Caco-2 (cell line): ENCODE measurements at places on chromosomes 6 and 20. TPM values are rescaled to one million over a fixed set of nuclear protein-coding genes. Genes with fewer than 3 reads are reported as not detected.
A peak's percentile ranks its signal among the peaks of the same experiment; 100 is the strongest.

BPIFB1 gene
- not detected in 2 replicates for total RNA-seq

PPP1R14C gene
- 2.4 and 2.5 TPM in 2 replicates for total RNA-seq

RUNX2 gene
- not detected in 2 replicates for total RNA-seq

PLEKHG1 gene
- 32.8 and 35.0 TPM in 2 replicates for total RNA-seq

CAGE1 gene
- total RNA-seq, result 0.26 and 0.59 TPM in 2 replicates

E2F3 gene
- total RNA-seq, result 15.4 and 16.3 TPM in 2 replicates

LCA5 gene
- 10.9 and 12.2 TPM in 2 replicates for total RNA-seq

TULP1 gene
- total RNA-seq, result not detected in 2 replicates

DNA sequence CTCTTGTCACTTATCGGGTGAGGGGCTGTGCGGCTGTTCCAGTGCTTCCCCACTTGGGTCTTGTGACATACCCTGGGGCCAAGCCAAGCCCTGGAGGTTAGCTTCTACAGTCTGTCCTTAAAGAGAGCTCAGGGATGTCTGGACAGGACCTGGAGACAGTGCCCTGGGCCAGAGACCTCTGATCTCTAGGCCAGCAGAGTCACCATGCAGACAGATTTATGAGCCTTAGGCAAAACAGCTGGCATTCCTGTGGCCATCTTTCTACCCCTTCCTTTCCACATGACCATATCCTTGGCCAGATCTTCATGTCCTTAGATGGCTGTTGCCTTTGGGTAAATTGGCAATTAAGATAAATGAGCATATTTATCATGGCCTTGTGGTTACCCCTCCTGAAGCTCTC, 678.6 kb downstream of the MAFB start:
- no peak for DNase-seq

GRCh38 chr6:18527836-18528743, 140.9 kb downstream of the RNF144B start:
- no peak for DNase-seq

- DNase-seq, result no peak
Observed at GRCh38 chr6:139556532-139556931, 182.1 kb upstream of the CITED2 start.

DNA sequence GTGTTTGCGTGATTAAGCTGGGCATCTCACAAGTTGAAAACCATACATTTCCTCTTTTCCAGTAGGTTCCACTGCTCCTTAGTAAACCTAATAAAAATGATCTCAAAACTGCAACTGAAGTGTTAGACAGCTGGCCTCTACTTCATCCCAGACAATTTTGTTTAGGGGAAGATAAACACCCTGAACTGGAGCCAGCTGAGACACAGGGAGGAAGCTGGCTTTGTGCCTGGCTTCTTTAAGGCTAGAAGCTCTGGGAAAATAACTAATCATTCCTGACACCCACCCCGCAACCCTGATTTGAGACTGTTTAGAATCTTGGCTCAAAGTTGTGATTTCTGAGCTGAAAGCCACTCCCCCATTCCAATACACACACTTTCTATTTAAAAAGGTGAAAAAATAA, 11.6 kb downstream of the PTPRT start:
- DNase-seq, result no peak

DNA sequence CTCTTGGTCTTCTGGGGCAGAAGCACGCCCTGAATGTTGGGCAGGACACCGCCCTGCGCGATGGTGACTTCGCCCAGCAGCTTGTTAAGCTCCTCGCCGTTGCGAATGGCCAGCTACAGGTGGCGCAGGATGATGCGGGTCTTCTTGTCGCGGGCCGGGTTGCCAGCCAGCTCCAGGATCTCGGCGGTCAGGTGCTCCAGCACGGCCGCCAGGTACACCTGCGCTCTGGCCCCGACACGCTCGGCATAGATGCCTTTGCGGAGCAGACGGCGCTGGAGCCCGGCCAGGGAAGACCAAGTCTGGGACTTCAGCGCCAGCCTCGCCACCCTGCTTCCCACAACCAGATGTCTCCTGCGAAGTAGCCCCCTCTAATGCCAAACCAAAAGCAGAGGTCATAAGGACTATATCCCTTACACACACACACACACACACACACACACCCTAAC, 8.0 kb upstream of the SLC17A3 start:
- no peak for DNase-seq

GRCh38 chr6:79173378-79173777, 61.1 kb downstream of the HMGN3 start:
- DNase-seq, result no peak

DNA sequence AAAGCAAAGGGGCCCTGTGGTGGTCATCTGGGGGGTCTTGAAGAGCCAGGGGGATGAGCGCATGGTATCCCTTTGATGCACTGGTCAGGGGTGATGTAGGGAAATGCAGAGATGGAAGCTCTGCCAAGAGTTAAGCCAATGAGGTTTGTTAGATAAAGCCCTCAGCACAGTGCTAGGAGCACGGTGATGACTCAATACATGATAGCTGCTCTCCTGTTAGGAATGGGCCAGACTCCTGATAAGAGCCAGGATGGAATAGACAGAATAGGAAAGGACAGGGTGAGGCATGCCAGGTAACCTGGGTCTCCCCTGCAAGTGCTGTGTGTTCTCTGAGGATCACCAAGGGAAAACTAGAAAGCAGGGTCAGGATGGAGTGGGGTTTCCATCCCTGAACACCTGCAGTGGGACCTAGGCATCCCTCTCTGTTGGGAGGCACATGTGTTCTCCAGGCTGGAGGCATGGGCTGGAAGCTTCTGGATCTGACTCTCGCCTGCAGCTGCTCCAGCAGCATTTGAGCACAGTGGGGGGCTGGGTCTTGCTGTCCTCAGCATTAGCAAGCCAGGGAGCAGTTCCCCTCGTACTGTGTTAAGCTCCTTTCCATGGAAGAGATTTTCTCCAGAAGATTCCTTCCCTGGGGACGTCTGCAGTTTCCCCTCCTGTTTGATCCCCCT, 71.8 kb upstream of the TIAM2 start:
- no peak for DNase-seq

GRCh38 chr6:4942673-4943009, 61.2 kb downstream of the RPP40 start:
- no peak for DNase-seq

DNA sequence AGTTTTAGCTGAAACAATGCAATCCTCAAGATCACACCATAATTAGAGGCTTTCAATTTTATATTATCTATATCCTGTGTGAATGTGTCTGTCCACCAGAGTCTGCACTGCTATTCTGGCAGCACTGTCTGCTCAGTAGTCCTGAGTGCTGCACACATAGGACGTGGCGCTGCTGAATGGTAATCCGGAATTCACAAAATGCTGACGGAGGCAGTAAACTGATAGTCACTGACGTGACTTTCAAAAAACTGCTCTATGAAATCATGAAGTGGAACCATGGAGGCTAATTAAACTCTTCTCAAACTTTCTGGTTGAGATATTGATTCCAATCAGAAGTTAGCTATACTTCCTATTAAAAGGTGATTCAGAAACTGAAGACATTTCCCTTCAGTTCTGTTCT, 190.8 kb upstream of the NOX3 start:
- DNase-seq, result no peak

DNA sequence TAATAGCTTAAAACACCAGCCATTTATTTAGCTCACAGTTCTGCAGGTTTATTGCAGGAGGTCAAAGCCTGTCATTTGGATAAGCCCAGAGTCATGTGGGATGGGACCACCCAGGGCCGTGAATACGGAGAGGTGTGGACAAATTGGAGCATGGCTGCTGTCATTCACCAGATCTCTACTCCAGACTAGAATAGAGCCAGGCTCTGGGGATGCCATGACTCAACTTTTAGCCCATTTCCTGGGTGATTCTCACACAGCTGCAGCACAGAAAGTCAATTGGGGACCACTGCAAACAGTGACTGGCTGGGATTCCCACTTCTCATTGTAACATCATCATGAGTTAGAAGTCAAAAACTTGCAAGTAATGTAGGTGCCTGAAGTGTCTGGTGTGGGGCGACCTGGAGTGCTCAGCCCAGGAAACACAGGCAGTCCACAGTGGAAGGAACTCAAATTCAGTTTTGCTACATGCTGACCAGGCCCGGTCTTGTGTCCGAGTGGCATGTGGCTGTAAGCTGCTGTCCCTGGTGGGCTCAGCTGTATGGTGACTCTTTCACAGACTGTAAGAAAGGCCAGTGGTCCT, 174.3 kb downstream of the SCP2D1 start:
- no peak for DNase-seq

GRCh38 chr6:92364948-92365541, 1054.3 kb downstream of the EPHA7 start:
- no peak for DNase-seq

- DNase-seq, result no peak
Observed at GRCh38 chr6:52595796-52596130, 18.9 kb upstream of the TRAM2 start.

DNA sequence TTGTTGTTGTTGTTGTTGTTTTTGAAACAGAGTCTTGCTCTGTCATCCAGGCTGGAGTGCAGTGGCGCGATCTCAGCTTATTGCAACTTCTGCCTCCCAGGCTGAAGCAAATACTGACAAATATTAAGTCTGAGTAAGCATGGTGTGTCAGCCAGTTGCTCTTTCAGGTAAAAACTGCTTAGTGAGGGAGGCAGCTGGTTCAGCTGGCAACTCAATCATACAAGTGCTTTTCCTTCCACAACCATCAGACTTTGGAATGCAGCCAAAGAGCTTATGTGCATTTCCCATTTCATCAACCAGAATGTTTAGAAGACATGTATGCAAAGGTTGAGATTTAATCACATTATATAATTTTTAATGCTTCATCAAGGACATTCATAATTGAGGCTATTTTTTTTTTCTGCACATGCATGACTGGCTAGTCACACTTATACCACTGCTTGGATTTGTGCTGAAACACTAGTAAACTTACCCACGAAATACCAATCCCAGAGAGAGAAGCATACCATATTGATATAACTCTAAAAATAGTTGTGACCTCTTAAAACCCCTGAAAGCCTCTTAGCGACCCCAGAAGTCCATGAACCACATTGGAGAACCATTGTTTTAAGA, 56.0 kb downstream of the CLIC5 start:
- DNase-seq, result no peak

DNA sequence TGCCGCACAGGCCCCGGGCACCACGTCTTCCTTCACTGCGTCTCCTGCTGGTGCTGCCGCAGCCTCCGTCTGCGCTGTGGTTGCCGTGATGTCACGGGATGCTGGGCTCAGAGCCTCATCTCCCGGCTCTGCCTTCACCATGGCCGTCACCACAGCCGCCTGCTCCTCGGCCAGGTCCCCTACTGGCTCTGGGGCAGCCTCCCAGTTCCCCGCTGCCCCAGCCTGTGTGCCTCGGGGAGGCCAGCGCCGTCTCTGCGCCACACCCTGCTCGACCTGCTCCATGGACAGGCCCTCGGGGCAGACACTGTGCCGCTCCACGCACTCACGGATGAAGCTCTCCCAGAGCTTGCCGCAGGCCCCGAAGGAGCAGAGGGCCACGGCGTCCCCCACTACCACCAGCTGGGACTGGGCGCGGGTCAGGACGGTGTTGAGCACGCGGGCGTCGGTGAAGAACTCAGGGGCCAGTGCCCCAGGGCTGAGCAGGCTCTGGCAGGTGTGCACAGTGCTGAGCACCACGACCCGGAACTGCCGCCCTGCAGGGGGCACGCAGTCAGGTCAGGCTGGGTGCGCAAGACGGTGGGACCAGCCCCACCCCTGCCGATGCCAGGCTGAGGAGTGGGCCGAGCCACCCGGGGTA, 8.2 kb downstream of the HELZ2 start:
- no peak for DNase-seq

DNA sequence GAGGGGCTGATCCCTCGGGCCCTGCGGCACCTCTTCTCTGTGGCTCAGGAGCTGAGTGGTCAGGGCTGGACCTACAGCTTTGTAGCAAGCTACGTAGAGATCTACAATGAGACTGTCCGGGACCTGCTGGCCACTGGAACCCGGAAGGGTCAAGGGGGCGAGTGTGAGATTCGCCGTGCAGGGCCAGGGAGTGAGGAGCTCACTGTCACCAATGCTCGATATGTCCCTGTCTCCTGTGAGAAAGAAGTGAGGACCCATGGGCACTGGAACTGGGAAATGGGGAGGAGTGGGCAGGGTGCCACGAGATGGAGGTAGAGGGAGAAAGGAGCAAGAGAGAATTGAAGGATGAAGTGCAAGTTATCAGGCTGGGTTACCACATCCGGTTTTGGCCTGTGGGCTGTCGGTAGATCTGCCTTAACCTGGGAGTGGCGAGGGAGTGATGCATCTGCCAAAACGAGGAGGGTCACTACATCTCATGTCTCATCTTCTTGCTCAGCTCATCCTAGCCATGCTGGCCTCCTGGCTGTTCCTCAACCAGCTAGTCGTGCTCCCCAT, 5.4 kb upstream of the PHF1 start:
- no peak for DNase-seq

DNA sequence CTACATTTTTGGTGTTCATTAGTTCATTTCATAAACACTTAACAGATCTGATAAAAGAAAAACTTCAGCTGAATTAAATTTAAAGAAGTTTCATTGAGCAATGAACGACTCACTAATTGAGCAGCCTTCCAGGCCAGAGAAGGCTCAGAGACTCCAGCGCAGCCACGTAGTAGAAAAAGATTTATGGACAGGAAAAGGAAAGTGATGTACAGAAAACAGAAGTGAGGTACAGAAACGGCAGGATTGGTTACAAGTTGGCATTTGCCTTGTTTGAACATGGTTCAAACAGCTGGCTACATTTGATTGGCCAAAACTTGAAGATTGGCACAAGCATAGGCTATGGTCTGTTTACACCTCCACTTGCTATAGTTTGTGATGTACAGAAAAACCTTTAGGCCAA, 166.3 kb upstream of the DTNBP1 start:
- DNase-seq, result no peak

DNA sequence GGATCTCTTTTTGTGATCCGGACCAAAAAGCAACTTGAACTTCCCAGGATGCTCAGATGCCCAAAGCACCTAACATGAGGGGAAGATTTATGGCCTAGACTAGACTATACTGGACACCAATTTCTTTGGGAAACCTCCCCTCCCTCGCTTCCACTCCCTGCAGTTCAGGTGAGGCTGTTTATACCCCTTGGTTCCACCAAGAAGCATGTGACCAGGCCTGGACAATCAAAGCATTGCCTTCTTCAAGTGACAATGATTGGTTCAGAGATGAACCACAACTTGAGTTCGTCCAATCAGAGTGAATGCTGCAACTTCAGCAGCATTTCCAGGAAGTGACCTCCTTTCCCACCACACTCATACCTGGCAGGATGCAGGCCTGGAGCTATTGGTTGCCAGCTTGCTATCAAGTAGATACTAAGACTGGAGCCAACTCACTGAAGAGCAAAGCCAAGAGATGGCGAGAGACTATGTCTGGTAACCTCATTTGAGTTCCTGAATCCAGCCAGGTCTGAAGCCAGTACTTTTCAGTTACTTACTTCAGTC, 45.6 kb upstream of the SLC9A8 start:
- DNase-seq, result peak; percentile 34

GRCh38 chr6:123869334-123869733, 65.7 kb downstream of the NKAIN2 start:
- no peak for DNase-seq

- DNase-seq, result no peak
Observed at GRCh38 chr20:61127311-61128039, 124.6 kb upstream of the CDH4 start.

DNA sequence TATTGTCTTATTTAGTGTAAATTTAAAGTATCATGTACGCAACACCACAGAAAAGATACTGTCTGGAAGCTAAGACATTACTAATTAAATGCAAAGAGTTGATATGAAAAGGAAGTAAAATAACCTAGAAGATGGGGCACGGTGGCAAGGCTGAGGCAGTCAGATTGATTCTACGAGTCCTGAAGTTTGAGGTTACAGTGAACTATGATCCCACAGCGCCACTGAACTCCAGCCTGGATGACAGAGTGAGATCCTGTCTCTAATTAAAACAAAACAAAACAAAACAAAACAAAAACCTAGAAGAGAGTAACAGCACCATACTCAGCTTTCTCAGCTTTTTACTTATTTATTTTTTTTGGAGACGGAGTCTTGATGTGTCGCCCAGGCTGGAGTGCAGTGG, 199.0 kb downstream of the PRKN start:
- no peak for DNase-seq

GRCh38 chr6:160398674-160399271, 50.6 kb downstream of the SLC22A3 start:
- no peak for DNase-seq
